ENCODE measurements at places on chromosomes 7 and 10.

- DNase-seq = no peak
Observed at GRCh38 chr10:17394854-17395253, 59.5 kb downstream of the ST8SIA6 start.

GRCh38 chr10:125783957-125784356, 8.3 kb upstream of the MMP21 start:
- DNase-seq = no peak

DNA sequence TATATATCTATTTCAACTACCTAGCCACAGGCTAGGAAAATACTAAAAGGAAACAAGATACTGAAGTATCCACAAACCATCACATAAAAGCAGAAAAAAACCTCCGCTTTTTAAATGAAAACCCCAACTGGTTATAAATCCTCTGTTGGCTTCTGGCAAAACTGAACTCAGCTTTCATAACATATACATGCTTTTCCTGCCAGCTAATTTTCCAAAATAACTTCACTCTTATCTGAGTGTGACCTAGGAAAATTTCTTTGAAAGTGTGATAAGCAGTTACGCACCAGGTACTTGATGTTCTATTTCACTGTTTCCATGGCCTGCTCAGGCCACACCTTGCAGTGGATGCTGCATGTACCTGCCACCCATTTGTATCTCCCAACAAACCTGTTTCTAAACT, 11.8 kb downstream of the FAM3C start:
- no peak for DNase-seq

- no peak for DNase-seq
Observed at GRCh38 chr10:71087622-71088021, 124.7 kb upstream of the UNC5B start.
